ENCODE measurements at places on chromosomes 4 and X.

GRCh38 chrX:112826023-112826422, 14.6 kb downstream of the AMOT start:
- H3K27me3 ChIP-seq = no peaks in the 10 kb centered on the region
- no peak for DNase-seq
- H3K36me3 ChIP-seq = no peaks in the 10 kb centered on the region

DNA sequence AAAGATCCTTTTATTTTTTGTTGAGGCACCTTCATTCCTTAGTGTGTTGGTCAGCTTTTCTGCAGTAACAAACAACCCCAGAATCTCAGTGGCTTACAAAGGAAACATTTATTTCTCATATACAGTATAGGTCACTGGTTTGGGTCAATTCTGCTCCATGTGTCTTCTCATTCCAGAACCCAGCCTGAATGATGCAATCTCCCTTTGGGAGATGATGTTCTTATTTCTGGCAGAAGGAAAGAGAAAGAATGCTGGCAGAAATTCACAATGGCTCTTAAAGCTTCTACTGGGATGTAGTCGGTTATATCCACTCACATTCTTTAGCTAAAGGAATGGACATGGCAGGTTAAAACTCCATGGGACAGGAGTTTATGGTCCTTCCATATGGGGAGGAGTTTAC, 42.3 kb downstream of the IDS start:
- no peaks in the 10 kb centered on the region for H3K27me3 ChIP-seq
- no peaks in the 10 kb centered on the region for H3K36me3 ChIP-seq
- H3K4me1 ChIP-seq = no peaks in the 10 kb centered on the region
- no peak overlapping the region for H3K27ac ChIP-seq

GRCh38 chr4:169128902-169129301, 118.8 kb upstream of the CBR4 start:
- H3K36me3 ChIP-seq = peaks cover 69% of the 10 kb centered on the region
- no peak for DNase-seq
- H3K27me3 ChIP-seq = no peaks in the 10 kb centered on the region
- no peak overlapping the region for H3K4me3 ChIP-seq

DNA sequence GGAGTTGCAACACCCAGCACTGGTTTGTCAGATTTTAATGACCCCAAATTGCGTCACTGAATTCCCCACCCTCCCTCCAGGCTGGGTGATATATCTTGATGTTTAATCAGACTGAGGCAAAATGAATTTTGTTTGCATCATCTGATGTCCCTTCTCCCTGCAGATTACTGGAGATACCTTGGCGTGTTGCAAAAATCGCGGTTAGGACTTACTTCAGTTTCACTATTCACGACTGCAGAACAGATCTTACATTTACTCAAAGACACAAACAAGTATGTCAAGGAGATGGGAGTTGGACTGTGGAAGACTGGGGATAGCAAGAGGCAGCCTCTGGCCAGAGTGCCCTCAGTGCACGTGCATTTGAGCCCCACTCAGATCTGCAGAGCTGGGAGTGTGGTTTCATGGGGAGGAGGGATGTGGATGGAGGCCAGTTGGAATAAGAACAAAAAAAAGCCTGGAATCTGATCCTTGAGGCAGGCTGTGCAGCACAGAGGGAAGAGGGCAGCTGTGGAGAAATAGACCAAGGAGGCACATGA, 92.2 kb upstream of the MTM1 start:
- H3K4me1 ChIP-seq = no peaks in the 10 kb centered on the region
- no peak overlapping the region for H3K27ac ChIP-seq
- H3K4me3 ChIP-seq = no peak overlapping the region
- no peaks in the 10 kb centered on the region for H3K36me3 ChIP-seq

DNA sequence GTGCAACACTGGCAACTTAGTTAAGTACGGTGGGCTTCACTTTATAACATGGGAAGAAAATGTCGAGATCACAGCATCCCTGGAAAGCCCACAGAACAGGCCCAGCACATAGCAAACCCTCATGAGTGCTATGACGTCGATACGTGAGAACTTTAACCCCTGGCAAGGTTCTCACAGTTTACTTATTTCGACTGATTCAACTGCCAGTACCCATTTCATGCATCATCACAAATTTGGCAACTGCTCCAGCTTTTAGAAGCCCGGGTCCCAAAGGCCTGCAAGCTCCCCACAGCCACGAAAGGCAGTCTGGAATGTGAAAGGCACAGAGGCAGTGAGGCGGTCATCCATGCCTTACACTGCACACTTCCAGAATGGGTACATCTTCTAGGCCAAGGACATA, 41.2 kb downstream of the RELL1 start:
- H3K4me3 ChIP-seq = no peak overlapping the region
- peaks cover 40% of the 10 kb centered on the region for H3K36me3 ChIP-seq
- no peak overlapping the region for H3K27ac ChIP-seq
- peaks cover 16% of the 10 kb centered on the region for H3K4me1 ChIP-seq

GRCh38 chrX:116272861-116273260, 102.3 kb downstream of the AGTR2 start:
- DNase-seq = no peak
- H3K36me3 ChIP-seq = no peaks in the 10 kb centered on the region
- no peaks in the 10 kb centered on the region for H3K27me3 ChIP-seq
- H3K4me3 ChIP-seq = no peak overlapping the region
- H3K4me1 ChIP-seq = peaks cover 22% of the 10 kb centered on the region

- H3K4me1 ChIP-seq = no peaks in the 10 kb centered on the region
- no peak overlapping the region for H3K27ac ChIP-seq
- H3K27me3 ChIP-seq = no peaks in the 10 kb centered on the region
- H3K4me3 ChIP-seq = no peak overlapping the region
- H3K36me3 ChIP-seq = no peaks in the 10 kb centered on the region
- no peak for DNase-seq
These were observed 62.3 kb downstream of the TMA16 start for GRCh38 chr4:163556650-163557391.
